Stimulated activated CD4-positive, alpha-beta T cell treated with anti-CD3 and anti-CD28 coated beads, Interleukin-15, amount 100 ng/mL, for 48 hours (primary cell): ENCODE measurements at places on chromosomes 6 and 20.

DNA sequence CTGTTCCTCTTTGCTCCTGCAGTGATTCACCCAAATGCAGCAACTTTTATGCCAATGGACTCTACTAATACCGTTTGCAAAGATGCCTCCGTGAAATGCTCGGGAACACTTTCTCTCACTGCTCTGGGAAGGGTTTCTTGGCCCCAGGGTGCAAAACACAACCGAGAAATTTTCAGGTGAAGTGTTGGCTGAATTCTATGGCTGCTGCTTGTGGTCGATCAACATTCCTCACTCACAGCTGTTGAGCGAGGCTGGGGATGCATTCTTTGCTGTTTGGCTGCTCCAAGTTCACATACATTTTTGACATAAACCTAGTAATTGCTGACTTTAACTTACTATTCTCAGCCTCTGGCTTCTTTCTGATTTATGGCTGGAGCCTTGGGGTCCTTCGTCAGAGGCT is 342.0 kb upstream of the CHD6 start:
- DNase-seq, result no peak

DNA sequence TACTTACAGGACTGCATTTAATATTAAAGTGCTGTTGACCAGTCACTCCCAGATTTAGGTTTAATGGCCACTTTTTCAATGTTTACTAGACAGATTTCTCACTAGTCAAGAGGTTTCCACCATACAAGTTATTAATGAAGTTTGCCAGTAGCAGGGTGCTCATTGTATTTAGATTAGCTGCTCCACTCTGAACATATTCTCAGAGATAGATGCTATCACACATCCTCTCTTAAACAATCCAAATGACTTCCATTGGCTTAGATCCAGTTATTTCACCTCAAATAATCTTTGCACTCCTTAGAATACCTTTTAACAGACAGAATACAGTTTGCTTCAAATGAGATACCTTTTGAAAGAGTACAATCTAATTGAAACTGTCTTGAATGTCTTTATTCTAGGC is 276.1 kb downstream of the HDGFL1 start:
- DNase-seq, result no peak

- no peak for DNase-seq
Measured at GRCh38 chr6:2942914-2943563, 28.3 kb downstream of the SERPINB6 start.

DNA sequence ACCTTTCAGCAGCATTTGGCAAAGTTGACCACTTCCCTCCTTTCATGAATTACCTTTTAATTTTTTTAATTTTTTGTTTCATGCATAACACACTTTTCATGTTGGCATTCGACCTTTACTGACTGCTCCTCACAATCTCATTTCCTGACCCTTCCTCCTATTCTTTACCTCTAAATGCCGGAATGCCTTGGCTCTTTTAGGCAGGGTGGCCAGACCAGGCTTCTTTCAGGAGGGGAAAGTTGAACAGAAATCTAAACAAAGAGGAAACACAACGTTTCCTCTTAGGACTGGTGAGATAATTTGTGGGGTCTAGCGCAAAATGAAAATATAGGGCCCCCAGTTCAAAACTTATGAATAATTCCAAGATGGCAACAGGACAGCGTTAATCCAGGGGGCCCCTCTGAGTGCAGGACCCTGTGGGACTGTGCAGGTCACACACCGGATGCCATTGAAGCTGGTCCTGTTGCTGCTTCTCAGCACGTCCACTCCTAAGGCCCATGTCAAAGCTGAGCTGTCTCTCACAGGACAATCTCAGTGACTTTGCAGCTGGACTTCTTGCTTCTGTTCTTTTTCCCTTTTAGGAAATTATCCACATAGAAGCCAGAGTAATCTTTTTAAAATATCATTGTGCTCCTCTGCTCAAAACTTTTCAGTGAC is 313.8 kb downstream of the HDGFL1 start:
- no peak for DNase-seq

GRCh38 chr6:76992553-76992952 is 470.7 kb downstream of the HTR1B start:
- DNase-seq, result no peak

- no peak for DNase-seq
Measured at GRCh38 chr20:46705378-46705729, 4.1 kb upstream of the SLC2A10 start.

DNA sequence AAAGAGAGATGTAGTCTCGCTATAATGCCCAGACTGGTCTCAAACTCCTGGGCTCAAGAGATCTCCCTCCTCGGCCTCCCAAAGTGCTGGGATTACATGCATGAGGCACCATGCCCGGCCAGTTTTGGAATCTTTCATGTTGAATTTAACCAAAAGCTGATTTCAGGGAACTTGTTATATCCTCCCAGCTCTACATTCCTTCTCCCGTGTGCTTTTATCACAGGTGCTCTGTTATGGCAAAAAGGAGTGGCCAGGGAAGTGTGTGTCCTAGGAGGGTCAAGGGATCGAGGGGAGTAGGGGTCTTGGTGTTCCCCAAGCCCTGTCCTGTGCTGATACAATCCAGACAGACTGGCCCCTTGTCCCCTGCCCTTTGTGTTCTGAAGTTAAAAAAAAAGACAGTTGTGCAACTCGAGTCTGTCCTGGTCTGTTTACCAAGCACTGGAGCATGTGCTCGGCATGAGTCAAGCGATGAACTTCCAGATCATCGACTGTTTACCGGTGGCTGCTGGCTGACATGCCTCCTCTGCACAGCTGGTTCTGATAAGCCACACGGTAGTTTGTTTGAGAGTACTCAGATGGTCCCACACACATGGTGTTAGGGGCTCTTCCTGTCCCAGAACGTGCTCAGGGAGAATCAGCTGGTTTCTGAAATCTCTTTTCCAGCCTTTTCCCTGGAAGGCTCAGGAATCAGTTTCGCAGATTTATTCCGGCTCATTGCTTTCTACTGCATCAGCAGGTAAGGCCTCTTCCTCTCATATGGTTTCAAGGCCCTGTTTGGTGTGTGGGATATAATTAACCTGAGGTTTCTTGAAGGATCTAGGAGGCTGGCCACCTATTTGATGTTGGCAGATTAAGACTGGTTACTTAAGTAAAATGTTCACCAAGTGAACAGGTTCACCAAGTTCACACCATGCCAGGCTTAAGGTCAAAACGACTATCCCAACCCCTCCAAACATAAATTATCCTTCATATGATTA is 52.6 kb upstream of the NAA20 start:
- DNase-seq, result no peak

DNA sequence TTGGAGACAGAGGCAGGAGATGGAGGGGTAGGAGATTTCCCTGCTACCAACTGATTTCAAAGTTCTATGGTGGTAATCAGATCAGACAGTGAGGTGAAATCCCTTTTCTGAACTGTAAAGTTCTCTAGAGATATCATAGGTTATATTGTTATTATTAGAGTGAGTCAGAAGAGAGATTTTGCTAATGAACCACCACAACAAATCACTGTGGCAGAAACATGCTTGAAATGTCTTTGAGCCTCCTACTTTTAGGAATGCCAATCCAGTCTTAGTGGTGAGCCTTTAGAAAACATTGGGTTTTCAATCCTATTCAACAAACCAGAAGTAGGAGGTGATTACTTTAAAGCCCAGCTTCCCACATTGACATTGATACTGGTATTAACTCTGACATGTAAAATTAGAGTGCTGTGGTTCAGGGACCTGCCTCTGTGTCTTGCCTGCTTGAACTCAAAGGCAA is 136.7 kb upstream of the CNR1 start:
- DNase-seq, result no peak

DNA sequence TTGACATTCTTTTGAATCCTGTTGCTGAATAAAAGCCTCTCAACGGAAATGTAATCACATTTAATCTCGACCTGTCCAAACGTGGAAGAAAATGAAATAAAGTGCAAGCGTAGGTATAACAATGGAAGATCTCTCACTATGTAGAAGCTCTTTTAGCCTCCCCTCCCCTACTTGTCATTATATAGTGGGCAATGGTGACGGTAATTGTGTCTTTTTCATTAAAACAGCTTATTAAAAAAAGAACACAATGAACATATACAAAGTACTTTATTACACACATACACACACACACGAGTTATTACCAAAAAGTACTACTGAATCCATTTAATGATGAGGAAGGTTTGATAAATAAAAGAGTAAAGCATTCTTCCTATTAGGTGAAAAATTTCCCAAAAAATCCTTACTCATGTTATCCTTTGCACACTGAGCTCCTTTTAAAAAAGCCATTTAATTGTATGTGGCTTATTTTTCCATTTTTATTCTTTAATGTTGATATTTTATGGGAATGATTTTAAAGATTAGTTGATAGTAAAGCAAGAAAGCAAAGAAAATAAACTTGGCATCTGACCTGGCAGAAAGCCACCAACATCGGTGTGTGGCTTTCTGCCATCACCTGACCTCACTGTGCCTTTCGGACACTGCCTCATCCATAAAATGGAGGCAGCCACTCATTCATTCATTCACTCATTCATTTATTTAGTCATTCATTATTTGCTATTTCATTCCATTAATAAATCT is 493 bp upstream of the SGK1 start:
- no peak for DNase-seq

DNA sequence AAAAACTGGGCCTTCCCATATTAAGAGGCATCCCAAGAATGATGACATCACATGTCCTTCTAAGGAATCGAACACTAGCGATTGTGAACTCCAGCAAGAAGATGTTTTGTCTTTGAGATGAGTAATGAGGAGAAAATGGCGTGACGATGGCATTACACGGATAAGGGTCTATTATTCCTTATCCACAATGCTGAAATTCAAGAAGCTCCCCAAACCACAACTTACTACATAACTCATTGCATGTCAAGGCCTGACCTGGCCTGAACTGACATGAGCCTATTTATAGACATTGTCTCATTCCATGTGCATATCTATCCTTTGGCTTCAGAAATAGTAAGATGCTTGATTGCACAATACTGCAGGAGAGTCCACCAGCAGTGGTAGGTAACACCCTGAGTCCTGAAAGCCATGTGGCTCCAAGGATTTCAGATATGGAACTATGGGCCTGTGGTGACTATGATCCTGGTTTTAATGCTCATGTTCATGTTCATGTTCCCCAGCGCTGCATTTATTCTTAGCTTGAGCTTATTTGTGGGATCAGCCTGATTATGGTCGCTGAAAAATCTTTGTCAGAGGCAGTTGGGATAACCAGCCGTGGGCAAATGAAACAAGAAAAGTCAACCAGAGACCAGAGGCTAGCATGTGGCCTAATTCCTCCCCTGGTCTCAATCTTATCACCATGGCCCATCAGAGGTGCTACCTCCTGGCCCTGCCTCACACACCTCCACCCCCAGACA is 183.2 kb upstream of the JARID2 start:
- no peak for DNase-seq

DNA sequence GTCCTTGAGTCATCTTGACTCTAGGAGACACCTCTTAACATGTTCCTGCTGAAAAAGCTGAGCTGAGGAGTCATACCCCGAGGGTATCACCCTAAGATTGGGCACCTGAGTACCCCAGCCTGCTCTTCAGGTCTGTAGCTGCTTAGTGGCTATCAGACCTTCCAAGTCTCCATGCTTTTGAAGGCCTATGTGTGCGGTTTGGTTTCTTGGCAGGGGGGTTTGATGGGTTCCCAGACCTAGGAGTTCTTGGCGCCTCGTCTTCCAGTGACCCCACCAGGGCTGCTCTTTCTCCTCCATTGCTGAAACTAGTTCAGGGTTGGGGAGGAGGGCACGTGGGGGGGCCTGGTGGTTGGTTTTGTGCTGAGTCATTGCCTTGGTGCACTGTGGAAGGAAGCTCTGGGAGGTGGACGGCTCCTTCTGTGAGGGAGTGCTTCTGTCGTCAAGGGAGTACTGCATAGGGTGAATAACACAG is 20.1 kb downstream of the IGF2R start:
- DNase-seq, result no peak

DNA sequence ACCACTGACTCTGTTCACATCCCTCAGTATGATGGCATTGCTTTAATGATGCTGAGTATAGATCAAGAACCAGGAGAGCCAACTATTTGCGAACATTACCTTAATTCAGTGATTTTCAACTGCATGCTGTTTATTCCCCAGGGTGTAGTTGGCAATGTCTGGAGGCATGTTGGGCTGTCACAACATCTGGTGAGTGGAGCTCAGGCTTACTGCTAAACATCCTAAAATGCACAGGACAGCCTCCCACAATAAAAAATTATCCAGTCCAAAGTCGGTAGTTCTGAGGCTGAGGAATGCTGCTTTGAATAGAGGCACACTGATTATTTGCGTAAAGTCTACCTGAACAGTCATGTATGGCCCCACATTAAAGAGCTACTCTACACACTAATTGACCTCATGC is 94.8 kb upstream of the OPRM1 start:
- no peak for DNase-seq

GRCh38 chr20:50188287-50188688 is 2.3 kb upstream of the CEBPB start:
- DNase-seq, result no peak

GRCh38 chr6:57147401-57147800 is 24.7 kb upstream of the BAG2 start:
- no peak for DNase-seq

DNA sequence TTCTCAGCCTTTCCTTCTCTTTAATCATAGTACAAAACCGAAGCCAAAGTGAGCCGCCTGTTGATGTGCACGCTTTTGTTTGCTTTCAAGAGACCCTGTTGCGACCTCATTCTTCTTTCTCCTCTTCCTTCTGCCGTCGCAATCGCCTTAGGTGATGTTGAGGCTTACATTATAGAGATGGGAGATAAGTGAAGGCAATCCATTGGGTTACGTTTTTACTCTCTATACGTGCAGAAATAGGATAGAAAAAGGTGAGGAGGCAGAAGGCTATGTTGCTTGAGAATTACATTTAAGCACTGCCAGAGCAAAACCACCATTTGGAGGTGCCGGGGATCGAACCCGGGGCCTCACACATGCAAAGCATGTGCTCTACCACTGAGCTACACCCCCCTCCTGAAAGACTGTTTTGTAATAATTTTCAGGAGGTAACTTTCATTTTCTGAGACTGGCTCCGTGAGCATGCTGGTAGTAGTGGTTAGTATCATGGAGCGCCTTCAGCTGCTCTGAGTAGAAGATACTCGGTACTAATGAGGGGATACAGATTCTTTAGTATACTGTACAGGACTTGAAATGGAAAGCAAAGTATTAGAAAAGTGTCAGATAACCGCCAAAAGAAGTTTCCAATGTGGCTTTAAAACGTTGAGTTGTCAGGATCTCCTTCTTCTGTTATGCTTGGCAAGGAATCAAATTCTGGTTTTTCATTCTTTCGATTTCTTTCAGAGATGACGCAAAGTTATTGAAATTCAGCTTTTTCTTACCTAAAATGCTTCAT is 165.6 kb downstream of the TRIM27 start:
- no peak for DNase-seq

DNA sequence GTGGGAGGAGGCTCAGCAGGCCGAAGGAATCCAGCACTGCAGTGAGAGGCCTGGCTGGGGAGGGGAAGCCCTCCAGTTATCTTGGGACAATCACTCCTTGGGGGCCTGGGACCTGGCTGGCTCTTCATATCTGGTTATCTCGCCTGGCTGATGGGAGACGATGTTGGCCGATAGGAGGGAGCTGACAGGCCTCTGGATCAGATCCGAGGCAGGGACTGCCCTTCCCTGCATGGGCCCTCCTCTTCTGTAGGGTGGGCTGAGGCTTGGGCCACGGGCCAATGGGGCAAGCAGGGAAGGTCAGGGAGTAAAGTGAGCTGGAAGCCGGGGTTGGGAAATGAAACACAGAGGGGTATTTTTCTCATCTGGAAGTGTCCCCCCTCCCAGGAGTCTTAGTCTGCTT is 25.2 kb downstream of the MANBAL start:
- DNase-seq, result no peak

- DNase-seq, result no peak
Measured at GRCh38 chr6:21885111-21885510, 291.6 kb downstream of the SOX4 start.
